ENCODE measurements at places on chromosomes 16 and 17.
A peak's percentile ranks its signal among the peaks of the same experiment; 100 is the strongest.

- no peak for DNase-seq
Measured at GRCh38 chr17:45867702-45868101, 23.0 kb downstream of the SPPL2C start.

- DNase-seq: no peak
Measured at GRCh38 chr17:43939886-43940285, 2.4 kb downstream of the PPY start.

- no peak for DNase-seq
Measured at GRCh38 chr17:40355804-40356758, 8.5 kb downstream of the GJD3 start.

GRCh38 chr16:75193265-75193650, 13.7 kb downstream of the CTRB2 start:
- DNase-seq: no peak

- no peak for DNase-seq
Measured at GRCh38 chr16:27402964-27403600, 1.1 kb downstream of the IL21R start.

DNA sequence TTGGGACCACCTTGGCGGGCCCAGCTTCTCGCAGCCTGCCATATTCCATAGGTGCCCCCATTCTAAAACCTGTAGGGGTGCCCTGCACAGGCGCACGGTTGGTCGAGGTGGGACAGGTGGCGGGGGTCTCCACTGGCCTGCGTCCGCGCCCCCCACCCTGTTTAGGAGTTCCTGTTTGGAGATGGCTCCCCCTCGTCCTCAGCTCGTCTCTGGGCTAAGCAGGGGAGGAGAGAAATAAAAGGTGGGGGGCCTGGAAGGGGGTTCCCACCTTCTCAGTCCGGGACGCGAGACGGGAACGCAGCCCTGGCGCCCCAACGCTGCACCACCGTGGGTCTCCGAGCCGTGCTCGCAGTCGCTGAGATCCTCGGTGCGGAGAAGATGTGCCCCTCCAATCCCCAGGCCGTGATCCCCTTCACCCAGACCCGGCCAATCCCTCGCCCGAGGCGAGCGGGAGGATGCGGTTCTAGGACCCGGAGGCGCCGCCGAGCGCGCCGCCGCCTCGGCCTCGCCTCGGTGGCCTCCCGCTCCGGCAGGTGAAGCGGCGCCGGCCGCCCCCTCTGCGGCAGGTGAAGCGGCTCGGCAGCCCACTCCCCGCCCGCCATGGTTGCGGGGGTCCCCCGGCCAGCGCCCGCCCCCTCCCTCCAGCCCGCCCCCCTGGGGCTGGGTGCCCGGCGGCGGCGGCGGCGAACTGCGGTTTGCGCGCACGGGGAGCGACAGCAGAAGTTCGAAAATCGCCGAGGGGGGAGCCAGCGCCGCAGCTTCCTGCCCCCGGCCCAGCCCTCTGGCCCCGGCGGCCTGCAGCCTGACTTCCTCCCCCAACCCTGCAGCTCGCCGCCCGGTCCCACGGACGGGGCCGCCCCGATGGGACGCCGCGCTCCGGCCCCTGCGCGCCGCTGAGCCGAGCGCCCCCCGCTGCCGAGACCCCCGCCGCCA, at the start of gene FMNL1:
Gene FMNL1, plus strand, starts transcription at position 805 of the 933 bp plus-strand sequence. CDS start 240 bp downstream, outside the sequence.
- no peak for DNase-seq

GRCh38 chr17:40457369-40457768, 14.1 kb downstream of the IGFBP4 start:
- DNase-seq: no peak

- no peak for DNase-seq
Measured at GRCh38 chr16:21611556-21612384, 12.4 kb downstream of the METTL9 start.

GRCh38 chr17:30229012-30229411, 6.5 kb downstream of the SLC6A4 start:
- no peak for DNase-seq

DNA sequence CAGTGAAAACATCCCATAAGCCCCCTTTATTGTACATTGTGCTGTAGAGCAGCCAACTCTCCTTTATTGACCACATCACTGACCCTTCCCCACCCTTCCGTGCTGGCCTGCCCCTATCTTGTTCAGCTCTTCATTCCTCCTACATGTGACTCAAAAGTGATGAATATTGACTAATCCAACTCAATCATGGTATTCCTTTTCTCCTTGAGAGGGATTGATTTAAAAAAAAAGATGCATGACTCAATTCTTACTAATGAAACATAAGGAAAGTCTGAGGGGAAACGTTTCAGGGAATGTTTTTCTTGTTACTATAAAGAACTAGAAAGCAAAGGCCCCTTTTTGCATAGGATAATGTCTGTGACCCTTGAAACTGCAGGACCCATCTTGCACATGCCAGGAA, 125.2 kb upstream of the SOX9 start:
- DNase-seq: no peak

DNA sequence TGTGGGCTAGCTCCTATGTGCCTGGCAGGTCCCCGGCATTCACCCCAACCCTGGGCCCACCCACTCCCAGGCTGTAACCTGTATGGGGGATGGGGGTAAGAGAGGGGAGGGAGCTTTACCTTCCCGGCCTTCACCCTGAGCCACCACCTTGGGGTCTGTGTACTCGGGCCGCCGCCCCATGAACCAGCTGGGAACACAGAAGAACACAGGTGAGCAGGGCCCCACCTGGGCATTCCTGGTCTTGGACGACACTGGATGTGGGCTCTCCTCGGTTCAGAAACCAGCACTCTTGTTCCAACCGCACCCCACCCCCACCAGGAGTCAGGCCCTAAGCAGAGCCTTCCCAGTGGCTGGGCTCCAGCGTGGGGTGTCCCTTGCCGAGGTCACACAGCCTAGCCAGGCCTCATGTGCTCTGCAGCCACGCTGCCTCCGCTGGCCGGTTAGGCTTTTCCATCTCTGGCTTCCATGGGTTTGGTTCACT, 18.8 kb downstream of the B9D1 start:
- DNase-seq: no peak

DNA sequence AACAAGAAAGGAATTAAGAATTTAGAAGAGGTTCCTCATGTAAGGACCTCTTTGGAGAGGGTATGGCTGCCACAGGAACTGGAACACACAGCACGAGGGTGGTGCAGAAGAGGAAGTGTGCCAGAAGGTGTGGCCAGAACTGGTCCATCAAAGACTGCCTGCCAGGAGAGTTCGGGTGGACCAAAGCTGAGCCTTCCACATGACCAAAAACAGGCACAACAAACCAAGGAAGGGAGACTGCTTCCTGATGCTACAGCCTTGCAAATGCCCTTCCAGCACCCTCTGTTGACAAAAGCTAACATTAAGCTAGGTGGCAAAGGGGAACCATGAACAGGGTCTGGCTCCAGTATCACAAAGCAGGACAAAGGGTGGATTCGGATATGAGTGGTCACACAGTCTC, 125.8 kb upstream of the TMEM97 start:
- DNase-seq: peak; percentile 25

- DNase-seq: no peak
Measured at GRCh38 chr17:68829211-68829610, 126.0 kb downstream of the ABCA8 start.

- no peak for DNase-seq
Measured at GRCh38 chr17:47776330-47777197, 43.5 kb downstream of the TBX21 start.

DNA sequence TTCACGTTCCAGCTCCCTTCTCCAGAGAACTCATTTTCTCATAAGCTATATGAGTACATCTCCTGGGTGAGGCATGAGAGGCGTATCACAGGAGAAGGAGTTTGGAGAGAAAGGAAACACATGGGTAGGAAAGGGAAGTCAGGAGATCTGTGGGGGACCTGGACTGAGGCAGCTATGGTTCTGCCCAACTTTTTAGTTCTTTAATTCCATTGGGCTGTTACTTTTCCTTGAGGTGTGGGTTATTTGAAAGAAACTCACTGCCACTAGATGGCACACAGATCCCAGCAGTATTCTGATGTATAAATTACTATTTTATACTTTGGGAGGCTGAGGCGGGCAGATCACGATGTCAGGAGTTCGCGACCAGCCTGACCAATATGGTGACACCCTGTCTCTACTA, 63.6 kb downstream of the NUP93 start:
- DNase-seq: no peak

GRCh38 chr17:51585514-51586104, 325.3 kb downstream of the UTP18 start:
- no peak for DNase-seq

GRCh38 chr17:56943505-56944125, 17.2 kb downstream of the COIL start:
- DNase-seq: no peak

GRCh38 chr16:52544703-52545102, 2.2 kb downstream of the TOX3 start:
- no peak for DNase-seq

DNA sequence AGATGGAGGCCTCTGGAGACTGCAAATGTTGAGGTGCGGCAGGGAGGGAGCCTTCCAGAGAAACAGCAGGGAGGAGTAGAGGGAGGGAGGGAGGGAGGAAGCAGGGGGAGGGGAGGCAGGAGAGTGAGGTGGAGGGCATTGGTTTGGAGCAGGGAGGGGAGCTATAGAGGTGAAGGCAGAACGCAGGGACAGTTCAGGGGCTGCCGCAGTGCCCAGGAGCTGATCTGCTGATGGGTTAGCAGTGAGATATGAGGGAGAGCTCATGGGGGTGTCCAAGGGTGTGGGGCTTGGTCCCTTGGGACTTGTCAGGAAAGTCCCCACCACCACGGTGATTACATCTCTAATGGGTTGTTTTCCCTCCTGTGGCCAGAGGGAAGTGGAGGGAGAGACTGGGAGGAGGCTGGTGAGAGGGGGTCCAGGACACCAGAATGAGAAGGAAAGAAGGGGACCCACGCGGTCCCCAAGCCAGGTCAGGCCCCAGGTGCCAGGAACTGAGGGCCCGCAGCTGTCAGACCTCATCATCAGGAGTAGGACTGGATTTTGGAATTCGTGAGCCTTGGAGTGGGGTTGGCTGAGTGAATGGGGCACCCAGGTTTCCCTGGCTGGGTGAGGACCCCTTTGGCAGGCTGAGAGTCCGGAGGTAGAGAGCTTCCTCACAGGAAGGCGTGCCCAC, 11.2 kb downstream of the CA4 start:
- DNase-seq: no peak

DNA sequence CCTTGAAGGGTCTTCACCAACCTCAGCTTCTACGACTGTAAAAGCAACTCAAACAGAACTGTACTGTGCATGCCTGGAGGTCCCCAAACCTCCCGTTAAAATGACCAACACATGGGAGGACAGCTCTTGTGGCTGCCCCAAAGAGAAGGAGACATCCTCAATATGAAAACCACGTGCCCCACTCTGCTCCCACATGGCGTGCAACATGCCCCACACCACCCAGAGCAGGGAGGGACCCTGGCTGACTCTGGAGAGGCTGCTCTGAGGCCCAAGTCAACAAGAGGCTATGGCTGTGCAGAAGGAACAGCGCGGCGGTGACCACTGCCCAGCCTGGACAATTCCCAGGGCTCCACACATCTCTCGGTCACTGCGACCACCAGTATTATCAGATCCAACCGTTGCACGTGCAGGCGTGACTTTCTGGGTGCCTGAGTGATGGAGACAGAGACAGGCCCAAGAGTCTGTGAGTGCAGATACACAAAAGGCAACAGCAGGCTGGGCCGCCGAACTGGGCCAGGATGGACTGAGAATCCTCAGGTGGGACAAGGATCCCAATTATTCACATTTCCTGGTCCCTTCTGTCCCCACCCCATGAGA, 1.4 kb downstream of the PLD6 start:
- no peak for DNase-seq

DNA sequence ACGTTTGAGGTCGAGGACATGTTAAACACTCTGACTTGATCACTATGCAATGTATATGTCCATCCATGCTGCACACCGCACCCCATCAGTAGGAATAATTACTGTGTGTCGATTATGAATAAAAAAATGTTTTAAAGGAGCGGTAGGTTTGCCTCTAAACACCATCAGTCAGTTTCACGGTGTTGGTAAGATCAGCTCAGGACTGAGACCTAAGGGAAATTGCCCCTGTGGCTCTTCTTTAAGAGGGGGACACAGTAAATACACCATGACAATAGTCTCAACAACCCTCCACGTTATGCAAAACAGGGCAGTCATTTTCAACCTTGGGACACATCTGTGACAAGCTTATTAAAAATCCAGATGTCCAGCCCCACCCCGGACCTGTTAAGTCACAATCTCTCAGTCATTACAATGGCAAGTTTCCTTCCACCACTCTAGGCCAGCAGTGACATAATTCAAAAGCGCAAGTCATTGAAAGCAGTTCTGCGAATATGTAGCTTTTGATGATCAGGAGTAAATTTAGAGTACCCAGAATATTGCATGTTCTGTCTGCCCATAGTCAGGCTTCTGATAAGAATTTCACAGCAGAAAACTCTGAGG, 1.2 kb downstream of the ATMIN start:
- no peak for DNase-seq
